ENCODE measurements at places on chromosomes 6 and 20. TPM values are rescaled to one million over a fixed set of nuclear protein-coding genes. Genes with fewer than 3 reads are reported as not detected.

The MACROD2 gene
- polyA plus RNA-seq = 0.33 TPM

The GNAS-AS1 gene
- polyA plus RNA-seq = 1.2 TPM

The FOXQ1 gene
- not detected for polyA plus RNA-seq

The PEX3 gene
- 14.1 TPM for polyA plus RNA-seq

The CTAGE9 gene
- polyA plus RNA-seq = not detected

The TREML1 gene
- polyA plus RNA-seq = not detected

The MLN gene
- not detected for polyA plus RNA-seq

The KIFC1 gene
- polyA plus RNA-seq = 35.9 TPM

The ELOVL2 gene
- polyA plus RNA-seq = 0.49 TPM

- no peak for DNase-seq
Observed at GRCh38 chr20:45611054-45611453, 18.5 kb upstream of the WFDC10A start.

DNA sequence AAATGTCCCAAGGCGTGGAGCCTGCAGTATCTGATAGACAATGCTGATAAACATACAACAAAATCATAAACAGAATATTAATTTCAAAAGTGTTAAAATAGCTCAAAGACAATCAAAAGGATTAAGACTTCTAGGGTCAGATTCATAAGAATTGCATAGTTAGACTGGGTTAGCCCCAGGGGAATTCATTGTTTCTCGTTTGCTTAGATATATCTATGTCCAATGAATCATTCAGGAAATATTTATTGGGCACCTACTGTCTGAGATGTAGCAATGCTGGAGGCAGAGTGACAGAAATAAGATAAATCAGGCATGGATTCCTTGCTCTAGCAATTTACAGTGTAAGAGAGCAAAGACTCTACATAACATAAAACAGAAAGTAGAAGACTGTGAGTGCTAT is 124.4 kb upstream of the PRL start:
- no peak for DNase-seq

DNA sequence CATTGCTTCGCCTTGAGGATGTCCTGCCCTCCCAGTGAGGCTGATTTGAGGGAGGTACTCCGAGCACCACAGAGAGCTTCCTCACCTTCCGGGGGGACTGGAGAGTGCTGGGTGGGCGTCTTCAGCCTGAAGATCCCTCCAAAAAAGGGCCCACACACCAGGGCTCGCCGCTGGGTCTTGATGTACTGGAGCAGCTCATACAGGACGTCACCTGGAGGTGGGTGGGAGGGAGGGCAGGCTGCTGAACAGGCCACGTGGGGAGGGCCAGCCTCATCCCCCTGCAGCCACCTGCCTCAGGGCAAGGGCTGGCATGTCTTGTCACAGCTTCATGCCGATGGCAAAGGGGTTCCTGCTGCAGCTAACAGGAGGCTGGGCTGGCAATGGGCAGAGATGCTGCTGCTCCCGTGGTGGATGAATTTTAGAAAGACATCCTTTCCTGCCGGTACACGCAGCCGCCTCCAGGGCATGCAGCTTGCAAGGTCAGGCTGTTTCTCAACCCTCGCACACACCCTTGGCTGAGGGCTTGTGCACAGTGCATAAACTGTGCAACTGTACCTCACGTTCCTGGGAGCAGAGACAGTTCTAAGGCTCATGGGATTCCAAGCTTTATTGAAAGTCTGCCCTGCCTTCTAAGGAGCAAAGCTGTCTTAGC is 14.0 kb downstream of the ETV7 start:
- DNase-seq = peak; percentile 57

GRCh38 chr6:35500782-35501181 is 3.9 kb upstream of the TEAD3 start:
- no peak for DNase-seq

GRCh38 chr6:31717499-31718222 is 2.5 kb downstream of the LY6G6D start:
- no peak for DNase-seq

DNA sequence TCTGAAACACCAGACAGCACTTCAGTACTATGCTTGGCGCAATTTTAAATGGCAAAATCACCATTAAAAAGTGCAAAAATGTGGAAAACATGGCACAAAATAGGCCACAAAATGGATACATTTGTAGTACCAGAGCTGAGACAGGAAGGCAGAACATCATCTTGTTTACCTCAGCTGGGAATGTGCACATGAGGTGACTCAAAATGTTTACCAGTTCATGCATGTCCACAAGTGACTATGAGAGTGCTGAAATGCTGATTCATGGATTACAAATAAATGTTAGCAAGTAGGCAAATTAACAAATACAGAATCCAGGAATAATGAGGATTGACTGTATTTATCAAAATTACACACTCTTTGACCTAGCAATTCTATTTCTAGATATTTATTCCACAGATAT is 201.6 kb downstream of the ISM1 start:
- no peak for DNase-seq

GRCh38 chr6:134515986-134516385 is 198.1 kb upstream of the SGK1 start:
- DNase-seq = no peak

DNA sequence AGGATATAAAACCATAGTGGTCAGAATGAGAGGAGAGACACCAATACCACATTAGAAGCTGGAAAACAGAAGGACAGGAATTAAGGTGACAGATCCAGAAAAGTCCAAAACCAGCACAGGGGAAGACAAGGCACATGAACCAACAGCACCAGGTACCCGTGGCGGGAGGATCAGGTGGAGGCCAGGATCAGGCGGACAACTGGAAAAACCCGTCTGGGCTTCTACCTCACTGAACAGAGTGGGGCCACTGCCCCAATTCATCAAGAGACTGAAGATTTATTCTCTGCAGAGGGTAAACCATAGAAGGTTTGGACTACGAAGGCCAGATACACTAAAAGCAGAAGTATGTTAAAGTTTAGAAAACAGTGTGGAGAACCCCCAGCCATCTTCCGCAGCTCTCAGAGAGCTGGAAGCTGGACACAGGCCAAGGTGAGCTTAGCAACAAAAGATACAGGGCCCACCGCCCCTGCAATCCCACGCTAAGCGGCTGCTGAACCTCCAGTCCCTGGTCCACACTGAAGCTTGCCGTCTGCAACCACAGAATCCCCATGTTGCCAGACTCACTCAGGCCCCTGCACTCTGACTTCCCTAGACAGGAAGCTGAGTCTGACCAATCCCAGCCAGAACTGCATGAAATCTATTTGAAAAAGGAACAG is 29.9 kb downstream of the ABHD12 start:
- DNase-seq = peak; percentile 23

DNA sequence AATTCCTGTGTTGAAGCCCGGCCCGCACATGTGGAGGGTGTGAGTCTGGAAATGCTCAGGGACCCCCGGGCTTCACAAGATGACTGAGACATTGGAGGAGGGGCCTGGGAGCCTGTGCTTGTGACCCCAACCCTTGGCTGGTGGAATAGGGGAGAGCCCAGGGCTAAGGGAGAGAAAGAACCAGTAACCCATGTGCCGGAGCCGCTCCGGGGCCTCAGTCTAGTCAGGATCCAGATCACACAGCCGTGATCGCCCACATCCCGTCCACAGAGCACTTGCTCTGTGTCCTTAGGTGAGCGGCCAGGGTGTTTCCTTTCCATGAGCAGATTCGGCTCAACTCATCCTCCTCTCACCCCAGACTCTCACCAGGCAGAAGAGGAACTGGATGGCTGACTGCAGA is 152.3 kb upstream of the RPS6KA2 start:
- no peak for DNase-seq

GRCh38 chr6:63537201-63537958 is 34.9 kb upstream of the LOC128125822 start:
- no peak for DNase-seq

DNA sequence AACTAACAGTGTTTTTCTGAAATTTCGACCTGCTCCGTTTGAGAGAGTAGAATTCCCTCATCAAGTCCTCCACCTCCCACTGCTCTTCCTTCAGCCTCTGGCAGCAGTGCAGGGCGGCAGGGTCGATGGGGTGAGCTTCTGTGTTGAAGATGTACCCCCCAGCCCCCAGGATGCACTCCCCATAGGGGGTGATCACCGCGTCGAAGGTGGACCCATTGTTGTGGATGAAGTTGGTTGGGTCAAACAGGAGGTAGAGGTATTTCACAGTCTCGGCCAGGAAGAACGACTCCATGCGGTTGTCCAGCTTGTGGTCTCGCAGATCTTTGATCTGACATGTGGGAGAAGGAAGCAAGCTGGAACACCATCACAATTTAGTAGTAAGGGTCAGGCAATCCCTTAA is 23.0 kb upstream of the TRPC4AP start:
- no peak for DNase-seq

DNA sequence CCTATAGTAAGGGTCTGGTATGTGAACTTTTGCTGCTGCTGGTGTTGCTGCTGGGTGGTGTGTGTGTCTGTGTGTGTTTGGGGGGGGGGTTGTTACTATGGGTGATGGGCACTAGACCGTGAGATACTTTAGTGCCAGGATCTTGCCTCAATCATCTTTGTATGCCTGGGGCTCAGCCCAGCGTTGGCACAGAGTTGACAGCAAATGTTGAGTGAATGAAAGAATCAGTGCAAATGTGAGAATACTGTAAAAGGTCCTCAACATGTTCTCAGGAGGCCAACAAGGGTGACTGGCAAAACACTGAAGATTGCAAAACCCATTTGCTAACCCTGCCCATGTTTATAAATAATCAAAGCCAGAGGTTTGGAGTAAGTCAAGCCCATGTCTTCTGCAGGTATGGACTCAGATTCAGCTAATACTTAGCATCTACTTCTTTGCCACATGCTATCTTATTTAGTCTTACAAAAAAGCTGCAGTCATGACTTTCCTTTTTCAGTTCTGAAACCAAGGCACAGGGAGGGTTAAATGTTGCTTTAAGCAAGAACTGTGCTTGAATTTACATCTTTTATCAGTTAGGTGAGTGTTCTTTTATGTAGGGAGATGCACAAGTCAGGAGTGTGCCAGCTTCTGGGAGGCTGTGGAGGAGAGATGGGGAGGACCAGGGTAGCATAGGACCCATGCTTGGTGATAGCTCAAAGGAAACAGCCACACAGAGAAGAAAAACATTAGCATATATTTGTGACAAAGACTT is 125.3 kb upstream of the SPACA1 start:
- no peak for DNase-seq

- no peak for DNase-seq
Observed at GRCh38 chr20:46006022-46006705, 2.5 kb upstream of the MMP9 start.

- no peak for DNase-seq
Observed at GRCh38 chr6:54754406-54754805, 92.2 kb upstream of the FAM83B start.

GRCh38 chr6:43891072-43891870 is 121.3 kb downstream of the VEGFA start:
- DNase-seq = no peak

DNA sequence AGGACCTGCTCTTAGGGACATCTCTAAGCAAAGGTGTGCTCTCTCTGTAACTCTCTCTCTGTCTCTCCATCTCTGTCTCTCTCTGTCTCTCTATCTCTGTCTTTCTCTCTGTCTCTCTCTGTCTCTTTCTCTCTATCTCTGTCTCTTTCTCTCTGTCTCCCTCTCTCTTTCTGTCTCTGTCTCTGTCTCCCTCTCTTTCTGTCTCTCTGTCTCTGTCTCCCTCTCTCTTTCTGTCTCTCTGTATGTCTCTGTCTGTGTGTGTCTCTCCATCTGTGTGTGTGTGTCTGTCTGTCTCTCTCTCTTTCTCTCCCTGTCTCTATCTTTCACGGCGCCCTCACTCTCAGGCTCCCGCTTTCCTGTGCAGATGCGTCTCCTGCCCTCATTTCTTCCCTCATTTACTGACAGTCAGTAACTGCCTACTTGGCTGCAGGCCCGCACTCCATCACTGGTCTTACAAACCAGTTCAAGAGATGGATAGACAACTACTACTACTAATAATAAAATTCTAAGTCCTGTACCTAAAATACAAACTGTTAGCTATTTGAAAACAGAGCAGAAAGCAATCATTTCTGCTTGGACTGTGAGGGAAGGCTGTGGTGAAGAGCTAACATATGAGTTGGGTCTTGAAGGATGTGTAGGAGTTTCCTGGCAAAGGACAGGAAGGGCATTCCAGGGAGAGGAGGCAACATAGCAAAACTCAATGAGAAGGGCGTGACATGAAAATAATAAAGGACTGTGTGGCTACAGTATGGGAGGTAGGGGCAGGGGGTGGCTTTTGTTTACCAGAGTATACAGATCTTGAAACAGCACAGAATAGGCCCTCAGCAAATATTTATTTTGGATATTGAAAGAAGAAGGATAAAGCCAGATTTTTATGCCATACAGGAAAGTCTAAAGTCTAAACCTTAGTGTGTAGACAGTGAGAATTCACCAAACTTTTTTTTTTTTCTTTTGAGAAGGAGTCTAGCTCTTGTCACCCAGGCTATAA is 67.8 kb upstream of the TAB2 start:
- DNase-seq = no peak

DNA sequence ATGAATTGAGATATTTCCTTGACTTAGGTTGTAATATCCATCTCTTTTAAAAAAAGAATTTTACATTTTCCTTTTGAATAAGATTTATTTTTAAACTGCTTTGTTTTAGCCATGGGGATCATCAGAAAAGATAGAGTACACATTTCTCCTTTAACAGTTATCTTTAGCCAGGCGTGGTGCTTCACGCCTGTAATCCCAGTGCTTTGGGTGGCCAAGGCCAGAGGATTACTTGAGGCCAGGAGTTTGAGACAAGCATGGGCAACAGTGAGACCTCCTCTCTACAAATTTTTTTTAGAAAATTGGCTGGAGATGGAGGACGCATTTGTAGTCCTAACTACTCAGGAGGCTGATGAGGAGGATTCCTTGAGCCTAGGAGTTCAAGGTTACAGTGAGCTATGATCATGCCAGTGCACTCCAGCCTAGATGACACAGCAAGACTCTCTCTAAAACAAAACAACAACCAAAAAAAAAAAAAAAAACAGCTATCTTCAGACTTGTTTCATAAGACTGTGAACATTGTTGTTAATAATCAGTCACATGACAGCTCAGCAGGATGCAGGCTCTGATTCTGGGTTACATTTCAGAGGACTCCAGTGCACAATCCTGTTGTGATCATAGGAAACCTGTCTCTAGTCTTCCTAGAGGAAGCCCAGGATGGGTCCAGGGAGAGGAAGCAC is 2.0 kb upstream of the SLC17A3 start:
- DNase-seq = no peak

DNA sequence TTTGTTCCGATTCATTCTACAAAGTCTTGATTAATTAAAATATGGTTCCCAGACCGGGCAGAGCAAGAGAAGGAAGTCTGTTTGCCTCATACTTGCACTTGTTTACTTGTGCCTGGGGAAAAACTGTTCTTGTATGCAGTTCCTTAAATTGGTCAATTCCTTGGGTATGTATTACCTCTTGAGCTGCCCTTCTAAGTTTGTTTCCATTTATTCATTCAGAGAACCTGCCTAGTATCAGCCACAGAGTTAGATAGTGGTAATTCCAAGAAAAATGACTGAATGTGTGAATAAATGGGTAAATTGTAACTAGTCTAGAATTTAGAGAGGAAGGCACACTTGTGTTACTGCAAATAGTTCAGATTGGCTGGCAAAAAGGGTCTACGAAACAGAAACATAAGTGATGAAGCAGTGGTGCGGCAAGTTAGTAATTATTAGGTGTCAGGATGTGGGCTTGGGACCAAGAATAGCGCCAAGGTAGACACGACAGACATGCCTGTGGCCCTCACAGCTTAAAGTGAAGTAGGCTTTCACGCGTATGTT is 525 bp upstream of the MAK start:
- DNase-seq = no peak

- DNase-seq = no peak
Observed at GRCh38 chr6:26053992-26054780, 33.0 kb upstream of the HFE start.
